Gastroesophageal sphincter (tissue), 4 donors: ENCODE measurements at places on chromosomes 6 and 20. TPM values are rescaled to one million over a fixed set of nuclear protein-coding genes. Genes with fewer than 3 reads are reported as not detected.

HCK gene
- total RNA-seq = 12.8 TPM

SOBP gene
- 16.2 TPM for total RNA-seq

TENT5A gene
- 35.8 TPM for total RNA-seq

SLC22A3 gene
- total RNA-seq = 11.8 TPM

C2 gene
- total RNA-seq = 33.4 TPM

LPIN3 gene
- total RNA-seq = 6.5 TPM

KCNK5 gene
- total RNA-seq = 8.2 TPM

NCOA5 gene
- 26.3 TPM for total RNA-seq

GABRR1 gene
- total RNA-seq = not detected

SCRT2 gene
- not detected for total RNA-seq

PRL gene
- total RNA-seq = not detected

CAP2 gene
- 66.5 TPM for total RNA-seq

LY6G6D gene
- total RNA-seq = not detected

SLC16A10 gene
- total RNA-seq = 0.93 TPM

SLC35A1 gene
- 14.5 TPM for total RNA-seq

CENPW gene
- 0.69 TPM for total RNA-seq

ABHD16B gene
- not detected for total RNA-seq

DNA sequence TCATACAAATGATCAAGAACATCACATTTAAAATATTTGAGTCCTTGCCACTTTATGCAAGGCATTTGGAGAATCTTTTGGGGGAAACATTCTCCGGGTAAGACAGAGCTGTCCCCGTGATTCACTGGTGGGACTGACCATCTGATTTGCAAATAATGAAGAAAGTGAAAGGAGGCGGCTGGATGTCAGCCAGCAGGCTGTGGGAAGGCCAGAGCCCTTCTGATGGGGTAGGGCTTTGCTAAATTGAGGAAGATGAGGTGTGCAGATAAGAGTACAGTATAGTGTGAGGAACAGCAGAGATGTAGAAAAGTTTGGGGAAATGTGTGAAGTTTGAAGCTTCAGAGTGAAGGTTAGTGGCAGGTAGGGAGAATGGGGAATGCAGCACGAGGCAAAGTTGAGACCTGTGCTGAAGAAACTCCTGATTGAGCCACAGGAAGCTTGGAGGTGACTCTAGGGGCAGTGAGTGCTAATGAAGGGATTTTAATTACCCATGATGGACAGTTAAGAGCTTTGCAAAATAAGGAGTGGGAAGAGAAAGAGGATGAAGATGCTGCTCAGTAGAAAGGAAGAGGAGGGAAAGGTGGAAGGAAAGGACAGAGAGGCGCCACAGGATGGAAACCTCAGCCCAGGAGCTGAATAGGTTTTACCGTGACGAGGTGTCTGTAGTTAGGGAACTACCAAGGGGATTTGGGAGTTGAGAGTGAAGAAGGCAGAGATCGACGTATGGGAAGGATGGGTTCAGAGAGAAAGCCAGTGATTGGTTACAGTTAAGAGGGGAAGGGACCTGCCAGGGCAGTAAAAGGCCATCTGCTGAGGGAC is 68.7 kb downstream of the SNX9 start:
- no peak for ATAC-seq

DNA sequence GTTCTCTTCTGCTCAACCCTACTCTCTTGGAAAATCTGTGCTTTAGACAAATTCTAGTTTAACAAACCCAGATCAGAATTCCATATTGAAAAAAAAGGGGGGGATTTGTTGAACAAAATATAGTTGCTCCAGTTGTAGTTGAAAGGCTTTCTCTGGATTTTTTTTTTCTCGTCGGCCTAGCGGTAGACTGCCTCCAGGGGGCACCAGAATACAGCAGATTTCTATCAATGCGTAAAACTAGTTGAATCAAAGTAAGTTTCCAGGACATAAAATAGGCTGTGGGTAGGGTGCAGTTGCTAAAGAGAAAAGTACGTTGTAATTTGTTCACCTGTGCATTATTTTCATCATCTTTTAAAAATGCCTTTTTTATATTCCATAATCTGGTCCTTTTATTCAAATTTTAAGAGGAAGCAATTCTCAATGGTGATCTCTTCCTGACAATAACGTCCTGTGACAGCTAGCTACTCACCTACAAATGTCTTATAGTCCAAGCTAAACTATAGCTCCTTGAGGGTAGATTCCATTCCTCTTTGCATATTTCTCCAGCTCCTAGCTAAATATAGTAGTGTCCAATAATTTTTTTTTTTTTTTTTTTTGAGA is 105.4 kb downstream of the PERP start:
- ATAC-seq = no peak

DNA sequence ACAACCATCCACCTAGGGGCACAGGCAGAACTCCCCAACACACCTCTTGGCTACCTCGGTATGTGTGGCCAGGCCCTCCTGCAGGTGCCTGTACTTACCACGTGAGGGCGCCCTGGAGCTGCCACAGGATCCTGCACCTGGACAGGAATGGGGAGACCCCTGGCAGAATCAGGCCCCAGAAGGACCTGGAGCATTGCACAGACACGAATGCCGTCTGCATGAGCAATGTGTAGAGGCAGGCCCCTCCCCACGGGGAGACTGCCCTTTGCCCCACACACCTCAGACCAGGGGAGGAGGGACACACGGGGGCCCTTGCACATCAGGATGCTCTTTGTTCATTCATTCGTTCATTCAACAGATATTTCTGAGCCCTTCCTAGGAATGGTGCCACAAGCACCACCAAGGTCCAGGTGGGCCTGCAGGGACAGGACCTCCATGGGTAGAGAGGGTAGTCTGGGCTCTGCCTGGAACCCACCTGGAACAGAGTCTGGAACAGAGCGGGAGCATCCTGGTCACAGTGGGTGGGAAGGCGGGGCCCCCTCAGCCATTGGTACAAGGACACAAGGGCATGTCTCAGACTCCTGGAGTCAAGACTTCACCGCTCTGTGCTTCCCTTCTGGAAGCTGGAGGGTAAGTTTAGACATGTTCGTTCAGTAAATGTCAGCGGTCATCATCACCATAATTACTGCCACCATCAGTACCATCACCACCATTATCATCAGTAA is 32.3 kb downstream of the YTHDF1 start:
- ATAC-seq = no peak

- peak; percentile 59 for ATAC-seq
Observed at GRCh38 chr6:149862922-149863697, 1.0 kb downstream of the LRP11 start.

DNA sequence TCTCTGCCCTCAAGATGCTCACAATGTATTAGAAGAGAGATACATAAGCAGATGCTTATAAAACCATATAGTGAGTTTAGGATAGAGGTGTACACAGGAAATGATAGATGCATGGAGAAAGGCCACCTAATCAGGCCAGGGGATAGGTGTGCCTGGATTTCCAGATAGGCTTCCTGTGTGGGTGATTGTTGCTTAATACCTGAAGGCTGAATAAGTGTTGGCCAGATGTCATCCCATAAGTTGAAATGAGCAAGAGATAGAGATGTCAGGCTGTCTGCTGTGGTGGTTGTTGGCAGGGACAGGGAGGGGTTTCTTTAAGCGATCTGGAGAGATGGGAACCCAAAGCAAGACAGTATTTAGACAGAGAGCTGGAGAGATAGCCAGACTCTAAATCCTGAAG is 109.8 kb upstream of the SGK1 start:
- ATAC-seq = no peak

DNA sequence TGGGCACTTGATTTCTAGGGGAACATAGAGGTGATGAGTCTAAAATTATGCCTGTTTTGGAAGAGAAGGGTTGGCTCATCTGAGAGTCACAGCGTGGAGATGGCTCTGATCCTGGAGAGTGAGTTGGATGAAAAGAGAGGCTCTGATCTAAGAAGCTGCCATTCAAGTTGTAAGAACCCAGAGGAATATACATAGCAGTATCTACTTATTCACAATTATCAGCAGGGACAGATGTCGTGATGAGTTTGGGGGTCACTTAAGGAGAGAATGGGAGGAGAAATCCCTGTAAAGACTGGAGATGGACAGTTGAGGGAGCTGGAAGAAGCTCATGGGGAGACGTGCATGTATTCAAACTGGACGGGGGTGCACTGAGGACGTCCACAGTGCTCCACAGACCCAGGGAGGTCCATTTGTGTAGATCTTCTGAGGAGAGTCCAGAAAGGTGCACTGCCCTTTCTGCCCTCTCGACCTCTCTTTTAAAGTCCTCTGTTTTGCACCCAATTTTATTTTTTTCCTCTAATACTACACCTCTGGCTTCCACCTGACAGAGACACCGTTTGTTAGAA is 124.7 kb upstream of the SSTR4 start:
- ATAC-seq = no peak

- ATAC-seq = no peak
Observed at GRCh38 chr20:59071216-59071615, 28.6 kb upstream of the PRELID3B start.

GRCh38 chr20:47111576-47111975 is 216.9 kb downstream of the EYA2 start:
- no peak for ATAC-seq

DNA sequence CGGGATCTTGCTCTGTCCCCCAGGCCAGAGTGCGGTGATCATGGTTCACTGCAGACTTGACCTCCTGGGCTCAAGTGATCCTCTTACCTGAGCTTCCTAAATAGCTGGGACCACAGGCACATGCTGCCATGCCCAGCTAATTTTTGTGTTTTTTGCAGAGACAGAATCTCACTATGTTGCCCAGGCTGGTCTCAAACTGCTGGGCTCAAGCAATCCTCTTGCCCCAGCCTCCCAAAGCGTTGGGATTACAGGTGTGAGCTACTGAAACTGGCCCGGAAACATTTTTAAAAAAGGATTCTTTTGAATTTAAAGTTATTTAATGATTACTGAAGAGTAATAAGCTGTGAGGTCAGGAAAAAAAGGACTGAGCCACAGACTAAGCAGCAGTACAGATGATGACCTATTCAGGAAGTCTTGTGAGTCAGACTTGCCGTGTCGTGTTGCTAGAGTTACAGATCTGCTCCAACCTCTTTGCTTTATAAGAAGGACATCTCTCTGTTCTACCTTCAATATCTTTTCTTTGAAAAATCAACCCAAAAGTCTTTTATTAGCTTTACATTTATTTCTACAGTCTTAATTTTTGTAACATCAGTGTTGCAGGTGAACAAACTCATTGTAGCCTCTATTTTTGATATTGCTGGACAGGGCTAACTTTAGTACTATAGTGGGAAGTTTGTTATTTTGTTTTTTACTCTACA is 108.7 kb downstream of the NCOA3 start:
- ATAC-seq = no peak

- no peak for ATAC-seq
Observed at GRCh38 chr20:41276317-41276751, 41.2 kb downstream of the ZHX3 start.

DNA sequence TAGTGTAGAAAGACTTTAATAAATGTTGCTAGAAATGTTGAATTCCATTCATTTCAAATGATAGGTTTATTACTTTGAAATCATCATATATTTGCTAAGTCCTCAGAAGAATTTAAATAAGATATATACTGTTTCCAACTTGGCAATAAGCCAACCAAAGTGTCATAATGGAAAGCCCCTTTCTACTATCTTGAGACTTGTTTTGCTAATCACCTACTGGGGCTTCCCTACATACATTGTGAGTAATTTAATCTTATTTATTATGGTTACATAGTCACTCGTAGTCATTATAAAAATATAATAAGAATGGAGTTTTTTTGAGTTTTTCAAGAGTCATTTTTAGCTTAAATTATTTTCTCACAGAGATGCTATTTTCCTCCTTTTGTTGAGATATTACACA is 20.7 kb downstream of the COL19A1 start:
- no peak for ATAC-seq

DNA sequence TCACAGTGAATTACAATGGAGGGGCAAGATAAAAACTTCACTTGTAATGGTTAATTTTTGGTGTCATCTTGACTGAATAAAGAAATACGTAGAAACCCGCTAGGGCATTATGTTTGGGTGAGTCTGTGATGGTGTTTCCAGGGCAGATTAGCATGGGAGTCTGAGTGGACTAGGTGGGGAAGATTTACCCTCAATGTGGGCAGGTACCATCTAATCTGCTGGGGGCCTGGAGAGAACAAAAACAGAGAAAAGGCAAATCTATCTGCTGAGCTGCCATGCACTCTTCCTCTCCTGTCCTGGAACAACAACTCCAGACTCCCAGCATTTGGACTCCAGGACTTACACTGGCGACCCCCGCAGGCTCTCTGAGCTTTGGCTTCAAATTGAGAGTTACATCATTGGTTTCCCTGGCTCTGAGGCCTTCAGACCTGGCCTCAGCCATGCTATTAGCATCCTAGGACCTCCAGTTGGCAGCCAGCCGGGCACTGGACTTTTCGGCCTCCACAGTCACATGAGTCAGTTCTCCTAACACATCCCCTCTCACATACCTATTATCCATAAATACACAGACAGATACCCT is 19.7 kb downstream of the NINL start:
- ATAC-seq = no peak

- ATAC-seq = no peak
Observed at GRCh38 chr6:167804281-167805013, 22.3 kb upstream of the AFDN start.

DNA sequence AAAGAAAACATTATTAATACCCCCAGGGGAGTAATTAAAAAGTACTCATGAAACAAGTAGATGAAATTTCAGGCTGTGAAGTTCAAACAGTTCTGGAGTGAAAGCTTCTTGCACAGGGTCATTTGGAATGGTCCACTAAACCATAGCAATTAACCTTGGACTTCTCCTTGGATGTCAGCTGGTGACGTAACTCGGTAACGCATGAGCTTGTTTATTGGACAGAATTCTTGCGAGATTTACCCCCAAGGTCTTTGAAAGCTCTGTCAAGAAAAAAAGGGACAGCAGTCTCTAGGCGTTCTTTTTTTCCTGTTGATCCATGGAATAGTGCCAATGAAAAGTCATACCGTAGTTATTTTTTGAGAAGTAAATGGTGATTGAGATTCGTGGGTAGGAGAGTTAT is 2.2 kb downstream of the CD83 start:
- no peak for ATAC-seq

- ATAC-seq = peak; percentile 29
Observed at GRCh38 chr6:39430871-39431523, 108.5 kb upstream of the KCNK16 start.

DNA sequence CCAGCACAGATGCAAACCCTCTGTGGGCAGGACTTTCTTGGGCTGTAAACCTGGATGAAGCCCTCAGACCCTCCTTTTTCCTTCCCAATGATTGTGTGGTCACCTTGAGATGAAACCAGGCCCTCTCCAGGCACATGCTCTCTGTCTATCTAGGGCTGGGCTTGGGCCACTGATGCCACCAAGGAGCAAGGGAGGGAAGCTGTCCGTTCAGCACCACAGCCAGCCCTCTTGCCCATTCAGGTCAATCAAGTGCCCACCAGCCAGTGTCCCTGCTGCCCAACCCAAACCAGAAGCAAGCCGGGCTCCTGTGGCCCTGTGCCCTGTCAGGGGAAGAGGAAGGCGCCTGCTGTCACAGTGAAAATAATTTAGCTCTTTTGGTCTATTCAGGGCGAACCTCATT is 8.0 kb downstream of the STMN3 start:
- ATAC-seq = no peak

GRCh38 chr20:57395111-57395966 is 4.1 kb downstream of the RBM38 start:
- ATAC-seq = peak; percentile 57

- ATAC-seq = no peak
Observed at GRCh38 chr6:87070741-87071140, 24.2 kb downstream of the CGA start.

GRCh38 chr6:16514249-16514648 is 247.0 kb downstream of the ATXN1 start:
- no peak for ATAC-seq
